ENCODE measurements at places on chromosomes 5 and 9.
A peak's percentile ranks its signal among the peaks of the same experiment; 100 is the strongest.

DNA sequence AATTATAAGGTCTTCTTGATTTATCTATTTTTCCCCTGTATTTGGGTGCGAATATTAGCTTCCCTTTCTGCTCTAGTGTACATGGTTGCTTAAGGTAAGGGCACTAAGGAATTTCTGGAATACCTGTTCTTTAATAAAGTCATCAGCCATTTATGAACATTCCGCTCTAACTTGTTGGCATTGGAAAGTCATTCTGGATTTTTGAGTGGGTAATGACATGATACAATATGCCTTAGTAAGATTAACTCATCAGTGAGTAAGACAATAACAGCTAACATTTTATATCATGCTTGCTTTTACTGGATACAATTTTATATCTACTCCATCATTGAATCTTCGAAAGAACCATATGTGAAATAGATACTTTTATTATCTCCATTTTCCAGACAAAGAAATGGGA, 196.1 kb downstream of the ARRDC3 start:
- no peak for DNase-seq

DNA sequence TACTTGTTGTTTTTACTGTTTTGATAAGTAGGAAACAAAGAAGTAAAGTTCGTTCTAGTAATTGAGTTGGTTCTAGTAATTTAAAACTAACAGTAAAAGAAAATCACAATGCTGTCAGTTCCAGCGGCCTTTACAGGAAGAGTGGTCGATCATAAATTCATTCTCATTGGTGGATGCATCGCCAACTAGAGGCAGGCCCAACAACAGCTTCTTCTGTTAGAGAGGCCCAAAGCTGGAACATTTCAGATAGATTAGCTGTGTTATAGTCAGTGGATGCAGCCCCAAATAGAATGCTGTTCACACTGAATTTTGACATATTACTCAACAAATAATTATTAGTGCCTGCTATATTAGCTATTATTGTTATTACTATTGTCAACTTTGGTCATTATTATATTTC, 80.8 kb downstream of the ARRDC3 start:
- no peak for DNase-seq

- DNase-seq: no peak
Observed at GRCh38 chr9:100101608-100102007, 2.6 kb downstream of the INVS start.

GRCh38 chr5:3300726-3301125, 294.9 kb upstream of the IRX1 start:
- no peak for DNase-seq

GRCh38 chr9:34809504-34810186, 99.7 kb upstream of the CCL21 start:
- DNase-seq: no peak

DNA sequence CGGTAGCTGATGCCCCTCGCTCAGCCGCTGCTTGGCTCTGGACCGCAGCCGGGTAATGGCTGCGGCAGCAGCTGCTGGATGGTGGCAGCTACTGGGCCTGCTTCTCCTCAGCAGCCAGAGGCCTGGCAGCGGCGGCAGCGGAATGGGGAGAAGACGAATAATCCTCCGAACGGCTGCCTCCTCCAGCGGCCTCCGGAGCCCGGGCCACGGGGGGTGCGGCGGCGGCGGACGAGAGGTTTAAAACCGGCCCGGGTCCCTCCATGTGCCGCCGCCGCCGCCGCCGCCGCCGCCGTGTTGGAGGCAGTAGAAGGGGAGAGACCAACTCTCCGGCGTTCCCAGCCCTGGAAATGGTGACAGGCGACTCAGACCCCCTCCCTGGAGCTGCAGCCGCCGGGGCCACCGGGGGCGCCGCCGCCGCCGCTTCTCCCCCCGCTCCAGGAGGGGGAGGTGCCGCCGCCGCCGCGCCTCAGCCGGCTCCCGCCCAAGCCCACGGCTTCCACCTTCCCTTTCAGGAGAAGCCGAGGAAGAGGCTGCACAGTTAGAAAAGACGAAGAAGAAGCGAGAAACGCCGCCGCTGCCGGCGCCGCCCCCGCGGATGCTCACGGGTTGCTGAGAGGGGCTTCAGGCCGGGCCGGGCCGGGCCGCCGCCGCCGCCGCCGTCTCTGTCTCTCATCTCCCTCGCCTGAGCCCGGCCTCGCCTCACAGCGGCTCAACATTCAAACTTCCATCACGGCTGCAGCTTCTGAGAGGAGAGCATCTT, 118.4 kb upstream of the PRSS3 start:
- DNase-seq: peak; percentile 10

GRCh38 chr5:71873191-71873591, 154.1 kb downstream of the CARTPT start:
- DNase-seq: no peak

DNA sequence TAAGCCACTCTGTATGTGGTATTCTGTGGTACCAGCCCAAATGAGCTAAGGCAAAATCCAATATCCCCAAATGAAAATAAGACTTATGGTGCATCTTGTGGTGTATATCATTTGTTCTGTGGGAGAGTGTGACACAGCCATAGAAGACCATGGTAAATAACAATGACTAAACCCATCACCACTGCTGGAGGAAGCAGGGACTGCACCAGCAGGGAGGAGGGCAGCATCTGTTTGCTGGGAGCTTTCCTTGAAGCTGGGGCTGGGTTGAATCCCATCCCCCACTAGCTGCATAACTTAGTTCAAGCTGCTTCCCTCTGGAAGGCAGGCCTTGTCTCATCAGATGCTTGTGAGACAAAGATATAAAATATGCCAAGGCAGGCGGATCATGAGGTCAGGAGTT, 14.2 kb downstream of the GADD45G start:
- DNase-seq: no peak

DNA sequence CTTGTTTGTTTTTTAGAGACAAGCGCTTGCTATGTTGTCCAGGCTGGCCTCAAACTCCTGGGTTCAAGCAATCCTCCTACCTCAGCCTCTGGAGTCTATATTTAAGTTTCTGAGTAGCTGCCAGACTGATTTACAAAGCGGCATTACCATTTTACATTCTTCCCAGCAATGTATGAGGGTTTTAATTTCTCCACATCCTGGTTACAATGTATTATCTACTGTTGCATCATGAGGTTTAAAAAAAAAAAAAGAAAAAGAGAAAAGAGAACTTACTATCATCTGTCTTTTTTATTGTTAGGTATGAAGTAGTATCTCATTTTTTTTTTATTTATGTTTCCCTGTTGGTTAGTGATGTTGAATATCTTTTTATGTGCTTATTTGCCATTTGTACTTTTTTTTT, 18.9 kb upstream of the CLINT1 start:
- DNase-seq: no peak

DNA sequence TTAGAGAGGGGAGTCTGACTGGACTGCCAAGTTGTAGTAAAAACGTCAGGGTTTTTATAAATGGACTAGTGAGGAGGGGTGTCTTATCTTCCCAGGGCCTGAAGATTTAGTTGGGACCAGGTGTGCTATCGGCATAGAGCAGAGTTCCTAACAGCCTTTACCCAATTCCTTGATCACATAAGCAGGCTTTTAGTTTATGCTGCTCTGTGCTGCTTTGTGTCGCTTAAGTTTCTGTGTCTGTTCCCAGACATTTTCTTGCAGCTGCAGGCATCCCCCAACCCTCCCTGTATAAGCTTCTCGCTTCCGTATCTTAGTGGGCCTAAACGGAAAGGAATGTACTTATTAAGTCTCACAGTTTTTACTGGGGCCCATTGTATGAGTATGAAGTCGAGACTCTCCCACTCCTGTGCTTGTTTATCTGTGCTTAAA, 2.6 kb upstream of the SMC5 start:
- DNase-seq: no peak

GRCh38 chr5:172766287-172767108, 4.5 kb downstream of the DUSP1 start:
- no peak for DNase-seq

- DNase-seq: peak; percentile 8
Observed at GRCh38 chr5:132557478-132558172, 848 bp downstream of the RAD50 start.

- DNase-seq: peak; percentile 70
Observed at GRCh38 chr9:129235931-129236331, 57.9 kb upstream of the IER5L start.

DNA sequence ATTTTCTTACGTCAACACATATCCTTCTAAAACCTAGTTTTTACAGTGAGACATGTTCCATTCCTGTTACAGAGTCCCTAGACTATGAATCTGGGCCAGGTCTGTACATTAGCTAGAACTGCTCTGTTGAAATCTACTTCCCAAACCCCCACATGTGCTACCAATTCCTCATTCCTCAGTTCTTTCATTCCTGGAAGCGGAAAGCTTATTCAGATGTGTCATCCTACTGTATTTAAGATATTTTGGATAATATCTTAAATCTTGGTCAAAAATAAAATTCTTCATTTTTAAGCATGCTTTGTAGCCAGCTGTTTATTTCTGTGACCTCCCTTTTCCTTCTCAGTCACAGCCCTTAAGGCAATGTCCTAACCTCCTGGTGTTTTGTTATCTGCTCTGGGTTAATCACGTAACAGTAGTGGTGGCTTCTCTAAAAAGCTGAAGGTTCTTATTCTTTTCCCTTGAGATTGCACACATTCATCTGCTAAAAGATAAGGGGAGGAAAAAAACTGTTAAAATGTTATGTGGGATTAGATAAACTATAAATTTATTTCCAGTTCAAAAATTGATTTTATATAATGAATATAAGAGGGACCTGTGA, 35.6 kb downstream of the GLRX start:
- no peak for DNase-seq

- DNase-seq: no peak
Observed at GRCh38 chr5:76986825-76987526, 34.1 kb downstream of the CRHBP start.

GRCh38 chr5:93224624-93225023, 356.4 kb downstream of the NR2F1-AS1 start:
- DNase-seq: no peak

GRCh38 chr9:134322781-134323241, 3.4 kb upstream of the RXRA start:
- no peak for DNase-seq

DNA sequence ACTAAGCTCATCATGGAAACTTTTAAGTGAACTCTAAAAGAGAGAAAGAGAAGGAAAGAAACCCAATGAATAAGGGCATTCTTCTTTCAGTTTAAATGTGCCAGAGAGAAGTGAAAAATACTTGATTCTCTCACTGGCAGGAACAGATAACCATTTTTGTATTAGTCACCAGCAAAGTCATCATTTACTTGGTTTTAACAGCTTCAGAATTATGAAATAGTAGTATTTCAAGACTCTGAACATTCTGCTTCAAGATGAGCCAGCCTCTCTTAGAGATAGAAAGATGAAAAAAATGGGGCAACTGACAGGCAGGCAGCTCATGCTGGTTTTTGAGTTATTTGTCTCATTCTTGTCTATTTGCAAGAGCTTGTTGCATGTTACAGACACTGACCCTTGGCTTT, 103.5 kb downstream of the GCNT1 start:
- DNase-seq: no peak

DNA sequence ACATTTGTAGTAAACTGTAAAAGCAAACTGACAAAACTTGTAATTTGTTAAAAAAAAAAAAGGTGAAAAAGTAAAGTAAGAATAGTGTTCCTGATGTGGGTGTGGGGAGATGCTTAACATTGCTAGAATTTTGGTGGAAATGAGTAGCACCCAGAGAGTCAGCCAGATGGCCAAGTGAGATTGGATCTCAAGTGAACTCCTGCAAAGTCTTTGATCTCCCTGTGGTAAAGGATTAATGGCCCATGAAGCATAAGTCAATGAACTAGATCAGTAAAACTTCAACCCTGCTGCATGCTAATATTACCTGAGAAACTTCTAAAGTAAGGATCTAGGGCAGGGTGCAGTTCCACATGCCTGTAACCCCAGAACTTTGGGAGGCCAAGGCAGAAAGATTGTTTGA, 19.0 kb upstream of the FAM169A start:
- no peak for DNase-seq

- DNase-seq: no peak
Observed at GRCh38 chr5:153130296-153130695, 360.2 kb upstream of the GRIA1 start.

- DNase-seq: no peak
Observed at GRCh38 chr9:135711391-135711790, 9.4 kb downstream of the KCNT1 start.

- no peak for DNase-seq
Observed at GRCh38 chr5:81081461-81081835, 121.3 kb downstream of the RASGRF2 start.

DNA sequence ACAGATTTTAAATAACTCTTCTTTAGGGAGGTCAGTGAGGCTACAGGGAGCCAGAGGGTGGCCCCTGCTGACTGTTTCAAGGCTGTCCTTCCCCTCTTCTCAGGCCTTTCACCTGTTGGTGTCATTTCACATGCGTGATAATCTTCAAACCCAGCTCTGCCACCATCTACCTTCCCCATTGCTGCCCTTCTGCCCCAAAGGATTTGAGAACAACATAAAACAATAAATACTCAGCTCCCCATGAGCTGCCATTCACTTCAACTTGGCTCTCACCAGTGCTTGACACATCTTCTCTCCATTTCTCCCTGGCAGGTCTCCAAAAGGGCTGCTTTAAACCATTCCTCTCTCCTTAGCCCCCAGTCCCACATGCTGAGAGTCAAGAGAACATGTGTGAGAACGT, 75.5 kb upstream of the PALM2AKAP2 start:
- no peak for DNase-seq

GRCh38 chr5:39143151-39143860, 69.1 kb upstream of the RICTOR start:
- DNase-seq: no peak

DNA sequence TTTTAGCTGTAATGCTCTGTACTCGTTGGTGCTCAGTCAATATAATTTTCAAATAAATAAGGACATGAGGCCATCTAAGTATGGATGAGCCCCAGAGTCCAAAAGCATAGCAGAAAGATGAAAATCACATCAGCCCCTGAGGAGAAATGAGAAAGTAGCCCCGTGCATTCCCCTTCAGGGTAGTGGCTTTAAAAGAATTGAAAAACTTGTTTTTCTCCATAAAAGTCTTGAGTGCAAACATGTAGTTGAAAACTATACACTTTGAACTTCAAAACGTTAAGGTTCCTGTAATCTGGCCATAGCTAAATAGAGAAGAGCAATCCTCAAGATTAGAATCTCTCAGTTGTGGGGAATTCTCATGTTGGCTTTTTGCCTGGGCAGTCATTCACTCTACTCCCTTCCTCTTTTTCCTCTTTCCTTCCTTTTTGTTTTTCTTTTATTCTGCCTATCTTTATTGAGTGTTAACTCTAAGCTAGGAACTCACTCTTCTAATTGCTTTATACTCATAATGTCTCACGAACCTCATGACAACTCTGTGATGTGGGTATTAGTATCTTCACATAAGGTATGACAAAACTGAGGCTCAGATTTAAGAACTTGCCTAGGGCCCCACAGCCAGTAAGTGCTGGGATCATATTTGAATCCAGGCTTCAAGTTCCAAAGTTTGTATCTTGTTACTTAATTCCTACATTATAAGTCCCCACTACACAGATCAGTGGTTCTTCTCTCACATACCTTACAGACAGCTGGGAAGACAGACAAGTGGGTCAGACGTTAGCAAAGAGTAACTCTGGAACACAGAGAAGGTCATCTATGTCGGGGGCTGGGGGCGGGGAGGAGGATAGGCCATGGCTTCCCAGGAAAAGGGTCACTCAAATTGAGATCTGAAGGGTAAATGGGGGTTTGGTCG, 46.4 kb upstream of the ABCA1 start:
- DNase-seq: no peak

- DNase-seq: no peak
Observed at GRCh38 chr5:135203593-135204036, 169.6 kb upstream of the PITX1 start.

GRCh38 chr9:137676998-137677397, 58.2 kb downstream of the EHMT1 start:
- no peak for DNase-seq

All from activated gamma-delta T cell treated with Interleukin-2 at 50 U/mL for 16 hours (primary cell).